ENCODE measurements at places on chromosomes 2 and 18.

- DNase-seq, result no peak
Measured at GRCh38 chr2:157168501-157168900, 89.0 kb upstream of the GALNT5 start.

- no peak for DNase-seq
Measured at GRCh38 chr2:3463186-3463835, 56.0 kb downstream of the ADI1 start.

DNA sequence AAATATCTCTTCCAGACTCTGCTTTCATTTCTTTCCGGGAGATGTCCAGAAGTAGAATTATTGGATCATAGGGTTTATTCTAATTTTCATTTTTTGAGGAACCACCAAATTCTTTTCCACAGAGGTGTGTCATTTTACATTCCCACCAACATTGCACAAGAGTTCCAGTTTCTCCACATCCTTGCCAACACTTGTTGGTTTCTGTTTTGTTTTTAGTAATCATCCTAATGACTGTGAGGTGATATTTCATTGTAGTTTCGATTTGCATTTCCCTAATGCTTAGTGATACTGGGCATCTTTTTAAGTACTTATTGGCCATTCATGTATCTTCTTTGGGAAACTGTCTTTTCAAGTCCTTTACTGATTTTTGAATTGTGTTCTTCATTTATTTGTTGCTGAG, 513.1 kb downstream of the PARD3B start:
- no peak for DNase-seq

GRCh38 chr2:238380336-238380735, 46.4 kb upstream of the ASB1 start:
- DNase-seq, result no peak

GRCh38 chr18:56662502-56662901, 11.3 kb downstream of the WDR7 start:
- DNase-seq, result no peak

DNA sequence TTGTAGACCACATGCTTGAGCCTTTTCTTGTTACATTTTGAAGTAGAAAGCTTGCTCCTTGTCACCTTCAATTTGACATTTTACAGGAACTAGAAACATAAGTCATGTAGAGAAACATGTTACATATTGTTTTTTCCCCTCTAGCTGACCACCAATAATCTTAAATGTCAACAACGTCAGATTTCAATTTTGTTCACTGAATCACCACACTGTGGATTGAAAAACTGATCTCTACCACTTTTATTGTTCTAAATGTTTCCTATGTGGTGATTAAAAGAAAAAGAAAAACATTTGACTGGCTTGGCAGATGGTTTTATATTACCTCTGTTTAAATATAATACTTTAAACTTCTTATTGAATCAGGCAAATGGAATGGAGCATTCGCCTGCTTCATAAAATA, 87.7 kb downstream of the DSEL start:
- DNase-seq, result no peak

DNA sequence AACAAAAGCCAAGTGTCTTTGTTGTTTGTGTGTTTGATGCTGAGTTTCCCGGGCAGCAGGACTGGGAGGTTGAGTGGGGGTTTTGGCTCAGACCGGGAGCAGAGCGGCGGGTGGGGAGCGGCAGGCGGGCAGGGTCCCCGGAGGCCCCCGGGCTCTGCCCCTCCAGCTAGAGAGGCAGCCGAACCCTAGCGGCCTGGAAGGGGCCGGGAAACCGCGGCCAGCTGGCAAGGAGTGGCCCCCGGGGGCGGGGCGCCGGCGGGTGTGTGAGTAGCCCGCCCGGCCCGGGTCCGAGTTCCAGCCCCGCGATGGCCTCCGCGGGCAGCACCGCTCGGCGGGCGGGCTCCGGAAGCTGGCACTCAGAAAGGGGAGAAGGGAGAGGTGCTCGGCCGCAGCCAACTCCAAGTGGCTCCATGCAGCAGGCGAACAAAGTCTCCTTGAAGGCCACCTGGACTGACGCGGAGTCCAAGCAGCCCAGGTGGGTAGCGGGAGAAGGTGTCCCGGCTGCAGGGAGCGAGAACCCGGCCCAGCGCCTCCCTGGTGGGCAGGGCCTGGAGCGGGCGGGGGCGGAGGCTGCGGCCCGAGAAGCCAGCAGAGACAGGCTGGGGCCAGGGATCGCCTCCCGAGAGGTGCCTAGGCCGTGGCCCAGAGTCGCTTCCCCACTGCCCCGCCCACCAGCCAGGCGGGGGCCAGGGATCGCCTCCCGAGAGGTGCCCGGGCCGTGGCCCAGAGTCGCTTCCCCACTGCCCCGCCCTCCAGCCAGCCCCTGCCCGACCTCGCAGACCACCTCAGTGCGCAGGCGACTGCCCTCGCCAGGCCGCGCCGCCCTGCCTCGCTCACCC, at the start of gene ANKRD53:
Gene ANKRD53, plus strand, starts transcription at position 290 of the 839 bp plus-strand sequence. Its CDS starts 16 bp downstream, at position 306.
- no peak for DNase-seq

GRCh38 chr2:210366675-210367080, 51.7 kb upstream of the MYL1 start:
- DNase-seq, result no peak

- no peak for DNase-seq
Measured at GRCh38 chr18:55031979-55032378, 72.7 kb upstream of the CCDC68 start.

DNA sequence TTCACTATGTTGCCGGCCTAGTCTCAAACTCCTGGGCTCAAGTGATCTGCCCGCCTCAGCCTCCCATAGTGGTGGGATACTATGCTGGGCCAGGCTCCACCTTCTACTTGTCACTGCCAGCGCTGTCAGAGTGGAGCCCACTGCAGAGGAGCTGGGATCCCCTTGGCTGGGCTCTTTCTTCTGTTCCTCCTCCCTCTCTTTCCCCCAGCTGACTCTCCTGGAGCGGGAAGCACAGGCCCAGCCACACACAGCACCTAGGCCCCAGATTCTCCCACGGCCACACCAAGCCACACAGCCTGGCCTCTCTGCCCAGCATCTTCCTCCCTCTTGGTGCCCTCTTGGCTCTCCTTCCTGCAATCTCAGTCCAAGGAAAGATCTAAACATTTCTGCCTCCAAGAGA, 3.7 kb upstream of the GAREM2 start:
- DNase-seq, result no peak

GRCh38 chr2:76546207-76546606, 835.5 kb upstream of the GCFC2 start:
- no peak for DNase-seq

DNA sequence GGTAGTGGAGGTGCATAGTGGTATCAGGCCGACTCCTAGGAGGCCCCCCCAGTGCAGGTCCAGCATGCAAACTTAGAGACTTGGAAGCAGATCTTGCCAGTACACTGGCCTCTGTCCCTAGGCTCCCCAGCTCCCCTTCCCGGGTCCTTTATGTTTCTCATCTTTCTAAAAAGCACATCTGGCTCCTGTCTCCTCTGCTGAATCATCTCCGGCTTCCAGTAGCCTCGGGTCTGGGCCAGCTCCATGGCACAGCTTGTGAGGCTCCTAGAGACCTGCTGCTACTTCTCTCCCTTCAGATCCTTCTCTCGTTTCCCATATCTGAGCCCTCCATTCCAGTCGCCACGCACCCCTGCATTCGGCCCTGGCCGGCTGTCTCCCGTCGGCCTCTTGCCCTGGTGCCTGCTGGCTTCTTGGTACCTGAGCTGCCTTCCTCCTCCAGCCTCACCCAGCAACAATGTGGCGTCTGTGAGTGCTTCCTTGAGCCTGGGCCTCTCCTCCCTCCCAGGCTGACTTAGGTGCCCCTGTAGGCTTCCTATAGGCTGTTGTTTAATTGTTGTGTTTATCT, 6.6 kb downstream of the TRAF3IP1 start:
- no peak for DNase-seq

- no peak for DNase-seq
Measured at GRCh38 chr2:61151436-61151835, 10.6 kb upstream of the C2orf74 start.

GRCh38 chr2:95165371-95166064, at the start of gene ZNF2:
TSS of gene ZNF2 (plus strand) at chr2:95165809. CDS start at chr2:95176227, 10,418 bp downstream.
- peak; percentile 97 for DNase-seq

DNA sequence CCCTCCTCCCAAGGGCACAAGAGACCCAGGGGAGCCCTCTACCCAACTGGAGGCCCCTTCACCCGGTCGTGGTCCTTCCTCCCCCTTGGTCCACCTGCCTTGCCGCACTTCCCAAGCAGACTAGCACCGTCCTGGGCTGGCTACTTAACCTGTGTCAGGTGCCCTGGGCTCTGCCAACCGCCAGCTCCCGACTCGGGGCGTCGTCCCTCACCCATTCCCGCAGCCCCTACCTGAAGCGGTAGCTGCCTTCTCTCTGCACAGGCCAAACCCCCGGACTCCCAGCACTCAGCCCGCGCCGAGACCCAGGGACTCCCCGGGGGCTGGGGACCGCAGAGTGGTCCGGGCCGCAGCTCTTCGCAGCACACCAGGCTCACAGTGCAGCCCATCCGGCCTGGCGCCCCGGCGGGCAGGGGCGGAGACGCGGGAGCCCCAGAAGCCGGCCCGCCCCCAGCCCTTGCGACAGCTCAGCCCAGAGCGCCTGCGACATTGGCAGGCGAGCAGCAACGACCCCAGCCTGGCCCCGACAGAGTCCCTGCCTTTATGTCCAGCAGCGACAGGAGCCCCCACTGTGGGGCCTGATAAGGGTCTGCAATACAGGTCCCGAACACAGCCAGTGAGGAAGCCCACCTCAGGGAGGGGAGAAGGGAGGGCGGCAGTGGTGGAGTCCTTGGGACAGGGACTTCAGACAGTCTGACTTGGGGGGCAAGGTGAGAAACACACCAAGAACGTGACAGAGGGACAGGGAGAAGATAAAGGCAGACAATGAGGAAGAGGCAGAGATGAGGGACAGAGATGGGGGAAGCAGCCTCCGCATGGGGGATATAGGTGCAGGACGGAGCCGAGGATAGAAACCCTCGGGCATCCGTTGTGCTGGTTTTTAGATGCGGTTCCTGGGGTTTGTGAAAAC, 31.0 kb upstream of the TNS1 start:
- no peak for DNase-seq
